EL (cell line): ENCODE measurements at places on chromosomes 4 and X.

DNA sequence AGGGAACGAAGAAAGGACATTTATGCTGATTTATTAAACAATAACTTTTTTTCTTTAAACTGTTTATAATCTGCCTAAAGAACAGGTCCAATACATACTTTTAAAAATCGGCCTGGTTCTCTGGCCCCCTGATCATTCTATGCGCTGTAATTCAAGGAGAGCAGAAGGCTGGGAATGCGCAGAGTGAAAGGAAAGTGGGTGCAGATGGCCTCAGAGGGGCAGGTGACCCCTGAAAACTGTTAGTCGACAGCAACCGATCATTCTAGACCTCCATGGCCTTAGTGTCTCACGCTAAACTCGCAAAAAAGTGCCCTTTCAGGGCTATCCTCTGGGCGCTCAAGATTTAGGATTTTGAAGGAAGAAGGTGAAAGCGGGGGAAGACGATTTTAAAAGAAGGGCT lies 2.2 kb downstream of the PDE5A start:
- no peak for DNase-seq

- no peak for DNase-seq
Measured at GRCh38 chr4:106507440-106507839, 138.9 kb upstream of the GIMD1 start.

DNA sequence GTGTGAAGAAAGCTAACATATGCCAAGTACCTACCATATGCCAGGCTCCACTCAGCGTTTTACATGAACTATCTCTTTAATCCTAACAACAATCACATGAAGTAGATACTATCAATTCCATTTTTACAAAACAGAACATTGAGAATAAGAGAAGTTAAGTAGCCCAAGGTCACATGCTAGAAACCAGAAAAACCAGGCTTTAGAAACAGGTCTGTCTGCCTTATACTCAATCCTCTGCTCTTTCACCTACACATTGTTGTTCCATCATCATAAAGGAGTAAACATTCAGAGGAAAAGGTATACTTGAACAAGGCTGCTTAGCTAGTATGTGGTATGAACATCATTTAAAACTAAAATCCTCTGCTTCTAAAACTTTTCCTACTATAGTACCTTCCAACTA lies 42.1 kb downstream of the WDFY3 start:
- no peak for DNase-seq

- DNase-seq, result no peak
Measured at GRCh38 chrX:142661696-142662095, 364.0 kb upstream of the SPANXN4 start.

DNA sequence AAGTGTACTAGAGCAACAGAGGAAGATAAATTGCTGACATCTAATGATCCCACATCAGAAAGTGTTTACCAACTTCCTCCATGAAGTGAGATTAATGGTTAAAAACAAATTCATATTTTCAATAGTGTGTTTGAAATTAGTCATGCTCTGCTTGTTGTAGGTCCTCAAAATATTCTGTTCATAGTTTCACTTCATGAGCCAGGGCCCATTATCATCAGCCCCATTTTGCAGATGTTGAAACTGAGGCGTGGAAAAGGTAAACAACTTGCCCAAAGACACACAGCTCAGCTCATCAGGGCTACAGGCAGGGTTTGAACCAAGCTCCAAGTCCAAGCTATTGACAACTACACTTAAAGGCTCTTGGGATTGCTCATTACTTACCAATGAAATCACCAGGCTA lies 103.5 kb upstream of the PPARGC1A start:
- DNase-seq, result no peak

GRCh38 chr4:94126669-94127068 lies 81.0 kb upstream of the SMARCAD1 start:
- no peak for DNase-seq

- peak; percentile 86 for DNase-seq
Measured at GRCh38 chr4:181548873-181549575, 694.2 kb upstream of the TENM3 start.

GRCh38 chr4:68912807-68913206 lies 38.8 kb downstream of the UGT2A3 start:
- no peak for DNase-seq
